ENCODE measurements at places on chromosomes 2 and 18.

DNA sequence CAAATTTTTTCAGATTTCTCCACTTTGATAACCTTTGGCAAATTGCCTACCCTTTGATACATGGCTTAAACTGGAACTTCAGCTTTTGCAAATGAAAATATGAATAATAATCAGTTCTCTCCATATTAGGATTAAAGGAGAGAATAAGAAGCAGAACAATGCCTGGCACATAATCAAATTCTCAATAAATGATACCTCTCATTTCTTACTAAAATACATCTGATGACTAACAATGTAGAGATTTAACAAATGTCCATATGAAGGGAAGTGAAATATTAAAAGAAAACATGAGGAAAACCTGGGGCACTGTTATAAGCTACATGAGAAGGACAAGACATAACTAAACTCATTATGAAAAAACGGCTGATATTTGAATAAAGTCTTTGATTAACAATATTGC, 1103.6 kb downstream of the LRP1B start:
- DNase-seq = no peak

DNA sequence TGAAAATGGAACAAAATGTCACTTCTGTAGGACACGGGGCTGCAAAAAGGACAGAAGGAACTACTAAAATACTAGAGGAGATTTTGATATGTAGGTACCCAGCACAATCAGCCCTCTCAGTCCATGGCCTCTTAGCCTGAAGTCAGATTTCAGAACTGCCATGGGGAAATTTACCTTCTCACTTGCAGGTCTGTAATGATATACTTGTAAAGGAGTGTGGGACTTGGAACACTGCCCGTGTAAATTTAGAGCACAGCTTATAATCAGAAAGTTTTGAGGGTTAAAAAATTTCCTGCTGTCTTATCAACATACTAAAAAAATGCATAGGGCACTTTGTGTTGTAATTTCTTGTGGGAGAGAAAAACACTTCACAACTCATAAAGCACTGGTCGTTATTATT, 60.6 kb downstream of the ZEB2 start:
- no peak for DNase-seq

DNA sequence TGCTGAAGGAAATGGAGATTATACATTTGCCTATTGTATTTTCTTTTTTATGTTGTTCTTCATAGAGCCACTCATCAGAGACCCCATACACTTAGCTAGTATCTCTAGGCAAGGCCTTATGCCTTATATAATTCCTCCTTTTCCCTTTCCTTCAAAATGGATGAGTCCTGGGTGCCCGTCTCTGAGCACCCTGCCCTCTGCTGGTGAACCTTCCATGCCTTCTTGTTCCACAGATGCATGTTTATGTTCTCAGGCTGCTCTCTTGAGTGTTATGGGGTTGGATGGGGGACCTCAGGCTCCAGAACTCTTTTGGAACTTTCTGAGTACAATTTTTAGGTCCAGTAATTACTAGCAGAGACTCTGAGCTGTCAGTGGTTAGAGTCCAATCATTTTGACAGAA, 368.6 kb upstream of the SPRED2 start:
- no peak for DNase-seq

GRCh38 chr18:35024965-35025364, 16.2 kb upstream of the MAPRE2 start:
- DNase-seq = no peak

GRCh38 chr2:191171286-191171685, 20.5 kb upstream of the STAT4 start:
- no peak for DNase-seq

DNA sequence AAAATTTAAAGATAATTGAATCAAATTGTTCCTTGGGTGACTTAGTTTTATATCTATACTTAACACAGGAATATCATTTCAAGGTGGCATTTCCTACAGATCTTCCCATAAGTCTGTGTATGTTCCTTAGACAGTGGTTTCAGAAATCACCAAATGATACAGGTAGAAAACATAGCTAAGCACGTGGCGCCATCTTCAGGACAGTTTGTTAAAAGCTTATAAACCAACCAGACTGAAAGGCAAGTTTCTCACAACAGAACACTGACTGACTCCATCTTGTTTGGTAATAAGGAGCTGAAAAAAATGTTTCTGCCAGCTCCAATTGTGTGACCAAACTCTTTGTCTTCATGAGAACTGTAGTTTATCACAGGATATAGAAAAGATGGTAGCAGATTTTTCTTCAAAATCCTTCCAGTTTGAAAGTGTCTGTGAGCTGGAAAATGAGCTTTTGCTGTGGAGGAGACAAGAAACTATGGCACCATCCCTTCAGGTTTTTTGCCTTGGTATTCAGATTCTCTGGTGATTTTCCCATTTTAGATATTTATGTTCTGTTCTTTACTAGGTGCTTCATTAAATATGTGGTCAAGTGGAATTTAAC, 34.8 kb upstream of the NEUROD1 start:
- peak; percentile 9 for DNase-seq

DNA sequence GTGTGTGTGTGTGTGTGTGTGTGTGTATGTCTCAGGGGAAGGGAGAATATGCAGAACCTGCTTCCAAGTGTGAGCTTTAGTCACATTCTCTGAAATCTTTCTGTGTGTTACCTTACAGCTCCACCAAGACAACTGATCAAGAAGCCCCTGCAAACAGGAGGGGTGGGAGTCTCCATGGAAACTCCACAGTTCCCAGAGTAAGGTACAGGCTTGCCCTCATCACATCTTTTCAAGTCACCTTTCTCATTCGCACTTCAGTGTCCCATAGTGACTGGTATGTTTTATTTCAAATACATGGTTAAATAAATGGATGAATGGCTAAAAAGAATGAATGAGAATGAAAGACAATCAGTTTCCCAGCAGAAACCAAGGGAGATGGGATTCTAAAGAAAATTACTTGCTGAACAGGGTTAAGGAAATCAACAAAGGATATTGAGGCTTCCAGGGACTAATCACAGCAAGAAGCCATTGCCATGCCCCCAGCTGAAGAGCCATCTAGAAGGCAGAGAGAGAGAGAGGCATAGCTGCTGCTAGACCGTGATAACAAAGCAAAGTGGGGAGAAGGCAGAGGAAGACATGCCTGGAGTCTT, 987.2 kb upstream of the CELF4 start:
- DNase-seq = no peak

DNA sequence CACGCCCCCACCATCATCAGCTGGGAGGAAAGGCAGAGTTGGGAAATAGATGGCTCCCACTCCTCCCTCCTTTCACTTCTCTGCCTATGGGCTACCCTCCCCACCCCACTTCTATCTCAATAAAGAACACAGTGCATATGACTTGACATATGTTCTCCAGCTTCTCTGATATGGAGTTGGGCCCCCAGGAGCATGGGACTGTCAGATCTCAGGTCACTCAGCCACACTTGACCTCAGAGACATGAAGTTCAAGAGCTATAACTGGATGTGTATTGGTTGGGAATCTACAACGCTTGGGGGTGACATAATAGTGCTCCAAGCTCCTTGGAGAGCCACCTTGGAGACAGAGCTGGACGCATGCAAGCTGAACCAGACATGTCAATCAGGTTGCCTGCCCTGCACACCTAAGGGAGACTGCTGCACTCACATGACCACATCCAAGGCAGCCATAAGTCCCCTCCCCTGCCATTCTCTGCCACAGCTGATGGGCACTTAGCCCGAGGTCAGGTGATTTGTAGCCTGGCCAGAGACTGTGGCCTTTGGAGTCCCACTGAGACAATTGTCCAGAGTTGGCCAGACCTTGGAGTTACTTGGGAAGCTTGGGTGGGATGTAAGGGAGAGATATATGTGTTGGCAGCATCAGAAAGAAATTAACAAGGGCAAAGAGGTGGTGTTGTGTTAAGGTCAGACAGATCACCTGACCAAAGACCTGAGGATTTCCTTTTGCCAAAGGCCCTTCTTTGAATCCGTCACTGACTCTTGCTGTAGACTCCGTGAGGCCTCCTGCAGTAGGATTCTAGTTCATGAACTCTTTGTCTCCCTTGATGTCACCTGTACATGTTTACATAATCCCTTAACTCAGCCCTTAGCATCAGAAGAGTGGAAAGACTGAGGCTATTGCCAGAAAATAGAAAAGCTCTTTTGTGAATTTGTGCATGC, 3.7 kb downstream of the INHA start:
- no peak for DNase-seq

- no peak for DNase-seq
Observed at GRCh38 chr2:30439296-30439695, 7.8 kb upstream of the LCLAT1 start.

GRCh38 chr2:71940695-71941094, 207.0 kb downstream of the CYP26B1 start:
- no peak for DNase-seq

- no peak for DNase-seq
Observed at GRCh38 chr2:143321994-143322393, 192.8 kb downstream of the ARHGAP15 start.

DNA sequence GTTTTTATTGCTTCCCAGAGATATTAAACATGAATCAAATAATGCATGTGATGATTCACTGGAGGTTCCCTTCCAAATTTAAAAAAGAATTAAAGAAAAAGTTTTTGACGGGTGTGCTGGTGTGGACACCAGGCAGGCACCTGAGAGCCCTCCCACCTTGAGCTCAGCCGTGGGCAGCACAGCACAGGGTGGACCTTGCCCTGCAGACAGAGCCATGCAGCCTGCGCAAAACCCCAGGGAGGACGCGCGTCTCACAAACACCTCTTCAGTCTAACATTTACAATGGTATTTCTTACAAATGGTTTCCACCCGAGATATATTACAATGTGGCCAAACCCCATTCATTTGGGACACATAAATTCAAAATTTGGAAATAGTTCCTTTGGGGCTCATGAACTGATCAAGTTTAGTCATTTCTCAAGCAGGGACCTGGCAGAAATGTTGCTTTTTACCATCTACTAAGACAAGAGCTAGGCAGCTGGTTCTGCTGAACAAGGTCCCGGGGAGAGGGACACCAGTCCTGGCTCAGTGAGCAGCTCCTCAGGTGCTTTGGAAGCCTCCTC, 45.4 kb downstream of the ODC1 start:
- no peak for DNase-seq

DNA sequence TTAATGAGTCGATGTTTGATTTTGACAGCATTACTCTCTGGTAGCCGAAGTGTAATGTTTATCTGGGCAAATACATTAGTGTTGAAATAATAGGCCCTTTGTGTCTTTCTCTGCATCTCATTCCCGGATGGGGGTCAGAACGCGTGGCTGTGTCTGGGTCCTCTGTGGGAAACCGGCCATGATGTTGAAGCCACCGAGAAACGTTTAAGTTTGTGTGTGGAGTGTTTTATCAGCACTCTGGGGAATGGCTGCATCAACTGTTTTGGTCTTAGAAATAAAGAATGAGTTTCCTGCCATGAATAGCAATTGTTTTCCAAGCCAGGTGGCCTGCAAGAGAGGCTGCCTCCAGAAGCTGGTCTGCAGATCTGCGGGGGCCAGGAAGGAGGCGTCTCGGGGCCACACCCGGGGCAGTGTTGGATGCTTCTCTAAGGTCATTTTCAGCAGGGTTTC, 69.7 kb downstream of the RNF144A start:
- DNase-seq = no peak

- DNase-seq = no peak
Observed at GRCh38 chr2:34985474-34985873, 1370.1 kb upstream of the CRIM1 start.

GRCh38 chr2:42133771-42134195, 35.4 kb upstream of the EML4 start:
- no peak for DNase-seq
